Stimulated activated CD8-positive, alpha-beta memory T cell treated with anti-CD3 and anti-CD28 coated beads, Interleukin-4, amount 100 ng/mL, for 1 hour (primary cell): ENCODE measurements at places on chromosomes 16 and 17.

GRCh38 chr17:29561554-29562517 is 5.0 kb downstream of the ABHD15 start:
- DNase-seq = no peak

- DNase-seq = no peak
Measured at GRCh38 chr17:46150216-46150963, 42.8 kb downstream of the KANSL1 start.

DNA sequence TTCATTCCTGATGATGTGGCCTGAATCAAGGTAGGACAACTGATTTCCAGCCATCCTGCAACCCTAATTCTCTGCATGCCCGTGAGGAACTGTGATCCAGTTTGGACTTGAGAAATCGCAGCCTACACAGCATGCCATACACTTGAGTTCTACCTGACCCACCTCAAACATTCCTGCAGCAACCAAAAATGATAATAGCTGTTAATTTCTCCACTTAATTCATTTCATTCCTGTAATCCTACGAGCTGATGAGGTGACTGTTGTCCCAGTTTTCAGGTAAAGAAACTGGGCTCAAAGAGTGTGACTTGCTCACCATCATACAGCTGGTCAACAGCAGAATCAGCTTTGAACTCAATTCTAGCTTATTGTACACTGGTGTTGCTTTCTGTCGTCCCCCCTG is 2.2 kb upstream of the GAS7 start:
- DNase-seq = no peak

GRCh38 chr17:78278139-78278741 is 46.8 kb downstream of the TMEM235 start:
- DNase-seq = no peak

- no peak for DNase-seq
Measured at GRCh38 chr16:72657791-72658190, 390.1 kb downstream of the ZFHX3 start.
